ENCODE measurements at places on chromosomes 2 and 18.
A peak's percentile ranks its signal among the peaks of the same experiment; 100 is the strongest.

- DNase-seq, result no peak
These were observed 76.5 kb upstream of the NRP2 start for GRCh38 chr2:205605638-205606304.

GRCh38 chr2:241489088-241489487 is 19.3 kb downstream of the STK25 start:
- DNase-seq, result no peak

DNA sequence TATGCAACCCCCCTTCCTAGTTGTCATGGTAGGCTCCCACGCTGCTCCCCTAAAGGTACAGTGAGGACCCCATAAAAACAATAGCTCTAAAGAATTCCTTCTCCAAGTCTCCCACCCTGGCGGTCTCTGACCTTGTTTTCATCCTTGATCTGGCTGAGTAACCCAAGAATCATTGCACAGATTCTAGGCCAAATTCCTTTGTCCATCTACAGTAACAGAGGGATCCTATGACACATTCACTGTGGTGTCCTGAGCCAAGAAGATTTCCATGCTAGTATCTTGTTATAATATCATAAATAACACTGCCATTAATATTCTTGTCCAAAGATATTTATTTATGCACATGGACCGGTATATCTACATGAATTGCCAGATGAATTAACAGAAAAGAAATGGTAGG is 240.2 kb downstream of the CYP26B1 start:
- DNase-seq, result no peak

DNA sequence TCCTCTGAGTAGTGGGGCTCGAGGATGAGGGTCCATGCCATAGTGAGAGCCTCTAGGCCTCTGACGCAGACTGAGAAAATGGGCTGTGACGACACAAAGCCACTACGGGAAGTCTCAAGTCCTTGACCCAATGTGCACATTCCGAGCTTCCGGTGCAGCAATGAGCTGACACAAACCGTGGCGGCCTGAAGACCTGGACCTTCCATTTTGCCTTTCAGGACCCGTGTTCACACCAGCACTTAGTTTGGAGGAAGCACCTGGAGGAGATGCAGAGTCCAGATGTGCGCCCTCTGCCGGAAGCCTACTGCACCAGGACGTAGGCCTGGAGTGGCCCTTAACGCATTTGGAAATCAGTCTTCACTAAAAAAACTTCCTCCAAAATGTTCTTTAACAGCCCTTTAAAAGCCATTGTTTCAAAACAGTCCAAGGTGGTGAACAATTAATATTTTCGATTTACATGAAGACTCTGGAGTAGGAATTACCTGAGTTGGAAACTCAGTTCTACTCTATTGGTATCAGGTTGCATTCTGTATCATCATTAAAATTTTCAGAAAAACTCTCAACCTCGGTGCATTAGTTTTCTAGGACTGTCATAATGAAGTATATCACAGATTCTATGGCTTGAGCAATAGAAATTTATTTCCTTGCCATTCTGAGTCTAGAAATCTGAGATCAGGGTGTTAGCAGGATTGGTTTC is 33.9 kb downstream of the BMP10 start:
- DNase-seq, result peak; percentile 14

DNA sequence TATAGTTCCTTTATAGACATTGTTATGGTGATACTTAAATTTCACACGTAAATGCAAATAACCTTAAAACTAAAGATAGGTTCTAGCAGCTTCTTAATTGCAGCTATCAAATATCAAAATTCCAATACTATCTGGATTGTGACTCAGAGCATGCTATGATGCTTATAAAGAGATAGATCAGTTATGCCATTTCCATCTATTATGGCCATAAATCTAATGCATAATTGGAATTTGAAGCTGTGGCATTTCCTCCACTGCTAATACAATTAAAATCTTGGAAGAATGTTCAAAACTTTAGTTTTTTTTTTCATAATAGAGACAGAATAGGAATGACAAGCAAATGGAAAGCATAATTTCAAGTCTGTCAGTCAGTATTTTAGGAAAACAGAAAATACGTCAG is 220.8 kb upstream of the GALNT5 start:
- DNase-seq, result no peak

DNA sequence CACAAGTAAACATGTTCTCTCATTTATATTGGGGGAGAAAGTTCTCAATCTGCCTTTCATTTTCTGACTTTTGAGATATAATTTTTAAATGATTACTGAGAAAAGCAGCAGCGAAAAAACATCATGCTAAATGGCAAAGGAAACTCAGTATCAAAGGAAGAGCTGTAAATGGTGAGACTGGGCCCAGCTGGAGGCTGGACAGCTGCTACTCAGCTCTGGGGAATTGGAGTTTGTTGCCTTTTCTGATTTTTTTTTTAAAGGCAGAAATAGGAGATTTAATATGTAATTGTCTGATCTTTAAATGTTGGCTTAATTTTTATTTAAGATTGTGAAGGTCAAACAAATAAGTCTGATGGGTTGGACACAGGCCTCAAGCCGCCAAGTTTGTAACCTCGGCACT is 137.1 kb upstream of the TACR1 start:
- no peak for DNase-seq

DNA sequence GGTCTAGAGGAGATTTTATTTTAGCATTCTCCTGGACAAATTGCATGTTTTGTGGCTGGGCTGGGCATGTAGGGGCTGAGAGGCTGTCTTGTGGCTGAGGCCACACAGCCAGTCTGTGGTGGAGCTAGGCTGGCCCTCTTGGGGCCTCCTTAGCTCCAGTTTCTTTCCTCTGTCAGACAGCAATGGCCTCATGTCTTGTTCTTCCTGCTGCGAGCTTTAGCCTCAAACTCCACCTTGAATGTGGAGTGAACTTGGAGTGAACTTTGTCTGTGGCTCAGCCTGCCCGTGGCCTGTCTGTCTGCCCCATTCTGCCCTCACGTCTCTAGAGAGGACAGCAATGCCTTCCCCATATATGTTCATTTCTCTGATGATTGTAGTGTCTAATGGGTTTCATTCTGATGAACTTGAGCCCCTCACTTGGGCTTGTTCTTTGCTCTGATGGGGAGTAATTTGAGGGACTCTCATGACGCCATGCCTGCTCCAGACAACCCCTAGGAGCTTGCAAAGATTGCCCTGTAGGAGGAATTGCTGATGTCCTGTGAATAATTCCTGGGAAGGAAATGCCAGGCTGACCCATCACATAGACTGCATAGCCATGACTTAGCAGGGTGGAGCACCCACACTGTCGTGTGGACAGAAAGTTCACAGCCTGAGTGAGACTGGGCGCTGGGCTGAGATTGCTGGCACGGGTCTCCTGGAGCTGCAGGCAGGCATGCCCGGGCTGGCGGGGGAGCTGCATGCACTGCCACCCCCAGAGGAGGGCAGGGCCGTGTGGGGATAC is 42.6 kb downstream of the ASAP2 start:
- DNase-seq, result no peak

DNA sequence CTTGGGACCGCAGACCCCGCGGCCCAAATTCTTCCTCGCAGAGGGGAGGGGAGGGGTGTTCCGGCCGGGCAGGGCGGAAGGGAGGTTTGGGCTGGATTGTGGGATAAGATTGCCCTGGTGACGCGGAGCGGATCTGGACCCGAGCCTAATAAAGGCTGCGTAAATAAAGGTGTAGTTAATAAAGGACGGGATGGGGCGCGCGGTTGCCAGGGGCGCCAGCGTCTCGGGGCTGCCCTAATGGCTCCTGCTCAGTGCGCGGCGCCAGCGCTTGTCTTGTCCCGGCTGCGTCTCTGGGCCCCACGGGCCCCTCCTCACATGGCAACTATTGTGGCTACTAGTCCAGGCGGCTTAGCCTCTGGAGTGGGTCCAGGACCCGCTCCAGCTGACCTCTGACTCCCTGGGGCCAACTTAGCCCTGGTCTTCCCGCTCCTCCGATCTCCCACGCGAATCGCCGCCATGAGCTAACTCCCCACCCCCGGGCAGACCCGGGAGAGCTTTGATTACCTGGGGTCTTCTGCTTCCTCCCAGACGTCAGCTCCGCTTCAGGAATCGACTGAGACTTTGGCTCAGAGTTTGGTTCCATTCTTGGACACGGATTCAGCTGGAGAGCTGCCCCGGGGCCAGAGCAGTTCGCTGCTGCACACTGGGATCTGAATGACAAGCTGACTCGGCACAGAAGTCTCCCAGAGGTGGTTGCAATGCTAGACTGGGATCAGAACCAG is 36.5 kb downstream of the SLC25A52 start:
- no peak for DNase-seq
